ENCODE measurements at places on chromosomes 2 and 18. TPM values are rescaled to one million over a fixed set of nuclear protein-coding genes. Genes with fewer than 3 reads are reported as not detected.

WDSUB1 gene
- total RNA-seq = not detected

BUB1 gene
- not detected for total RNA-seq

IL1RL2 gene
- not detected for total RNA-seq

ZCCHC2 gene
- total RNA-seq = 22.9 TPM

RAB10 gene
- 181 TPM for total RNA-seq

R3HDM1 gene
- 5.0 TPM for total RNA-seq

RGPD4 gene
- total RNA-seq = not detected

ABCG8 gene
- not detected for total RNA-seq

NEUROD1 gene
- not detected for total RNA-seq

GRCh38 chr2:207274530-207275189 is 108.9 kb upstream of the KLF7 start:
- no peak for DNase-seq

DNA sequence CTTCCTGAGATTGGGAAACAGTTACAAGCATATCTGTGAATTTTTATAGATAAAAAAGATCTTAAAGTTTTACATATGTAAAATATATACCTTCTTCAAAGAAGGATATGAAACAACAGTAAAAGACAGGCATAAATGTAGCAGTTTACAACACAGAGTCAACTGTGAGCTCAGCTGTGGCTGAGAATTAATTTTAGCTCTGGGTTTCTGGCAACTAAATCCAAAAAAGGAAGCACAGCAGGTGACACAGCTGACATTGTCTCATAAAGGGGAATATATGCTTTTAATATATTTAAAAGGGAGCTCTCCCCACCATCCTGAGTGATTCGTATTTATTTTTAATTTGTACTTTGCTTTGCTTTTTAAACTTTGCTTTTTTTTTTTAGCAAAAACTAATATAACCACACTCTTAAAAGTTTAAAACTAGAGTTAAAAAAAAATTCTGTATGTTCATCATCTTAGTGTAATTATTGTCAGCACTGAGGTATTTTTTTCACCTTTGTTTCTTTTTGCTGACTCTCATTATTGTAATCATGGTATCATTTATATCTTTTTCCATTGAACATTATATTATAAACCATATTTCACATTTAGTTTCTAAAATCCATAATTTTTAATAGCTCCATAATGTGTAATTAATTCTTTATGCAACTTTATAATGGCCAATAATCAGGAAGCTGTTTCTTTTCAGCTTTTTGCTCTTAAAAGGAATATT is 6.7 kb downstream of the TUBB6 start:
- no peak for DNase-seq

- DNase-seq = no peak
Measured at GRCh38 chr2:228864131-228864530, 407.0 kb downstream of the PID1 start.

GRCh38 chr2:23213196-23213595 is 171.8 kb upstream of the KLHL29 start:
- no peak for DNase-seq

DNA sequence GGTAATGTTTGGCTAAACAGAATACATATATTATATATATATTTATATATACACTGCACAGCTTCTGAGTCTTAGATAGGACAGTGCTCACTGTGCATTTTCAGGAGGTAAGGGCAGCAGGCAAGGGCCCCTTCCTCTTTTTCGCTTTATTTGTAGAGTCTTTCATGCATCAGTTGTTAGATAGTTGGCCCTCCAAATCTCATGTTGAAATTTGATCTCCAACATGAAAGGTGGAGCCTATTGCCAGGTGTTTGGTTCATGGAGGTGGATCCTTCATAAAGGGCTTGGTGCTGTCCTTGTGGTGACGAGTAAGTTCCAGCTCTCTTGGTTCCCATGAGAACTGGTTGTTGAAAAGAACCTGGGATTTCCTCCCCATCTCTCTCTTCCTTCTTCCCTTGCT is 48.1 kb downstream of the TSN start:
- DNase-seq = no peak

DNA sequence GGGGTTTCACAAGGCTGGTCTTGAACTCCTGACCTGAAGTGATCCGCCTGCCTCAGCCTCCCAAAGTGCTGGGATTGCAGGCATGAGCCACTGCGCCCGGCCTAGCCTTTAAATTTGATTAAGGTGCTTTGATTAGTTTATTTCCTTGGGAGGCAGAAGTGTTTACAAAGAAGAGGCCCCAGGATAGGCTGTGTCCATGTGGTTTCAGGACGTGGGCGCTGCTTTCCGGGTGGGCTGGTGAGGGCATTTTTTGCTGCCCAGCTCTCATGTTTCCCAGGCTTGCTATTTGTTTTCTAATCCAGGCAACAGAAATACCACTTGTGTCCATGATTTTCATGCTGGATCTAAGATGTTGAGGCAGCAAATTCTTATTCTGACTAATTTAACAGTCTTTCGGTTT is 124.2 kb downstream of the SH3RF3 start:
- DNase-seq = no peak

DNA sequence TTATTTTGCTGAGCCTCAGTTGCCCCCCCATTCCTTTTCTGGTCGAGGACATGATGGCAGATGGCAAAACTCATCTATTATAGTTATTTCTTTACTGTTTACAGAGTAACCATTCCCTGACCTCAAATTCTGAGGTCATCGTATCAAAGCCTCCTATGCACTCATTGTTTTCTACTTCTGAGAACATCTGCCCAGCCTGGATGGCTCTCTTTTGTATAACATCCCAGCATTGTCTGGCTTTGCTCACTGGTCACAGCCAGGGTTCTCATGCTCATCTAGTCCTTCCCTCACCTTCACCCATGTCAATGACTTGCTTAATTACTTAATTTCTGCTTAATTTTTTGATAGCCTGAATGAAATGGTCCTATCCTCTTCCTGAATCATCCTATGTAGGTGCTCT is 472.1 kb downstream of the PARD3B start:
- DNase-seq = no peak

- DNase-seq = no peak
Measured at GRCh38 chr18:45749918-45750689, 26.1 kb downstream of the SLC14A1 start.

DNA sequence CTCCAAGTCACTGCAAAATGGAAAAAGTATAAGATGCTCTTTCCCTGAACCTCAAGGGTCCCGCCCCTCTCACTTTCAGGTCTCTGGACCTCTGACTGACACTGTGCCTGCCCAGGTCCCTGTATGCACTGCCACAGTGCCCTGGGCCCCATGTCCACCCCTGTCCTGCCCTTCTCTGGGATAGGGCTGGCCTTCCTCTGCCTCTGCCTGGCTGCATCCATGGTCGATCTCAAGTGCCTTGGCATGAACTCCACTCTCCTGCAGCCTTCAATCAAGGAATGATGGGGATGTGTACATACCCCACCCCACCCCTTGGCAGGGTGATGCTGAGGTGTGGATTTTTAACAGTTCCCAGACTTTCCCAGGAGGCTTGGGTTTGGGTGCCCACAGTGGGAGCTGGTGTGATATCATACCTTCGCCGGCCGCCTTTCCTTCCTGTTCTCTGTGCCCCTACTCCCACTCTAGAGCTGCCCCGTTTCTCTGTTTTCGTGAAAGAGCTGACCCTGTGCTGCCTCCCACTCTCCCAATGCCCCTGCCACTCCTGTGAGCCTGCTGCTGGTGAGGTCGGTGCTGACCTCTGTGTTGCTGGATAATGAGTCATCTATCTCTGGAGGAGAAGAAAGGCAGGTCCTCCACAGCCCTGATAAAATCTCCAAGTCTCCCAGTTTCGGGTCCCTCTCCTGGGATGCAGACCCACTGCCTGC is 18.9 kb downstream of the PTPN18 start:
- DNase-seq = peak; percentile 61

DNA sequence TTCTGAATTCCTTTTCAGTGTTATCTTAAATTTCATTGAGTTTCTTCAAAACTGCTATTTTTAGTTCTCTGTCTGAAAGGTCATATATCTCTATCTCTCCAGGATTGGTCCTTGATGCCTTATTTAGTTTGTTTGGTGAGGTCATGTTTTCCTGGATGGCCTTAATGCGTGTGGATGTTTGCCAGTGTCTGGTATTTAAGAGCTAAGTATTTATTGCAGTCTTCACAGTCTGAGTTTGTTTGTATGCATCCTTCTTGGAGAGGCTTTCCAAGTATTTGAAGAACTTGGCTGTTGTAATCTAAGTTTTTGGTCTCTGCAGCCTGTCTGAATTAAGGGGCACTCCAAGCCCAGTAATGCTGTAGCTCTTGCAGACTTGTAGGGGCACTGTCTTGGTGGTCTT is 249.3 kb downstream of the ZNF385B start:
- DNase-seq = no peak

- no peak for DNase-seq
Measured at GRCh38 chr2:104857262-104858005, 3.5 kb downstream of the POU3F3 start.

GRCh38 chr2:81355436-81355835 is 1050.9 kb upstream of the LRRTM1 start:
- DNase-seq = no peak

GRCh38 chr18:13536578-13536977 is 189.8 kb downstream of the FAM210A start:
- no peak for DNase-seq

- DNase-seq = no peak
Measured at GRCh38 chr18:65761636-65762295, 11.0 kb downstream of the CDH7 start.

GRCh38 chr2:223148516-223148915 is 96.5 kb downstream of the KCNE4 start:
- DNase-seq = no peak

- no peak for DNase-seq
Measured at GRCh38 chr2:2805263-2805662, 474.2 kb upstream of the MYT1L start.

GRCh38 chr18:11480692-11481091 is 128.7 kb upstream of the SLC35G4 start:
- DNase-seq = no peak

- no peak for DNase-seq
Measured at GRCh38 chr18:63149302-63149587, 170.3 kb downstream of the BCL2 start.

GRCh38 chr2:9975805-9976447 is 24.4 kb downstream of the GRHL1 start:
- DNase-seq = no peak
